ENCODE measurements at places on chromosomes 4 and X. TPM values are rescaled to one million over a fixed set of nuclear protein-coding genes. Genes with fewer than 3 reads are reported as not detected.

SATL1 gene
- total RNA-seq: 2.5 TPM

CCDC110 gene
- total RNA-seq: 78.1 TPM

- H3K36me3 ChIP-seq: no peaks in the 10 kb centered on the region
- no peak overlapping the region for H3K4me3 ChIP-seq
- no peaks in the 10 kb centered on the region for H3K27me3 ChIP-seq
- H3K27ac ChIP-seq: no peak overlapping the region
These were observed 79.8 kb downstream of the PPEF2 start for GRCh38 chr4:75822416-75822815.

ZNF330 gene
- 22.8 TPM for total RNA-seq

DNA sequence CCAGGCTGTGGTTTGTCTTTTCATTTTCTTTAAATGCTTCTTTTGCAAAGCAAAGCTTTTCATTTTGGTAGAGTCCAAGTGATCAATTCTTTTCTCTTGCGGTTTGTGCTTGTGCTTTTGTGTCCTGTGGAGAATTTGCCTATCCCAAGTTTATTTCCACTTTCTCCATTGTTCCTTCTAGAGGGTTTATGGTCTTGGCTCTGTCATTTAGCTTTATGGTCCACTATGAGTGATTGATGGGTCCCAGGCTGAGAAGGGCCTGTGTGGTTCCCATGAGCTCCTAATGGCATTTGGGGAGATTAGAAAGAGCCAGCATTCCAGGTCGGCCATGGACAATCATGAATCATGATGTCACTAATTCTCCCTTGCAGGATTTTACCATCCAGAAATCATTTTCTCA lies 86.5 kb downstream of the CPZ start:
- no peaks in the 10 kb centered on the region for H3K36me3 ChIP-seq
- no peaks in the 10 kb centered on the region for H3K27me3 ChIP-seq
- no peak overlapping the region for H3K27ac ChIP-seq
- H3K4me3 ChIP-seq: no peak overlapping the region
- H3K4me1 ChIP-seq: no peaks in the 10 kb centered on the region

MAGED4B gene
- total RNA-seq: 5.1 TPM
